ENCODE measurements at places on chromosomes 2 and 18.

- DNase-seq: no peak
Measured at GRCh38 chr2:175049661-175050060, 44.5 kb upstream of the CHN1 start.

GRCh38 chr2:200810252-200810997 lies 1.3 kb upstream of the BZW1 start:
- DNase-seq: no peak

DNA sequence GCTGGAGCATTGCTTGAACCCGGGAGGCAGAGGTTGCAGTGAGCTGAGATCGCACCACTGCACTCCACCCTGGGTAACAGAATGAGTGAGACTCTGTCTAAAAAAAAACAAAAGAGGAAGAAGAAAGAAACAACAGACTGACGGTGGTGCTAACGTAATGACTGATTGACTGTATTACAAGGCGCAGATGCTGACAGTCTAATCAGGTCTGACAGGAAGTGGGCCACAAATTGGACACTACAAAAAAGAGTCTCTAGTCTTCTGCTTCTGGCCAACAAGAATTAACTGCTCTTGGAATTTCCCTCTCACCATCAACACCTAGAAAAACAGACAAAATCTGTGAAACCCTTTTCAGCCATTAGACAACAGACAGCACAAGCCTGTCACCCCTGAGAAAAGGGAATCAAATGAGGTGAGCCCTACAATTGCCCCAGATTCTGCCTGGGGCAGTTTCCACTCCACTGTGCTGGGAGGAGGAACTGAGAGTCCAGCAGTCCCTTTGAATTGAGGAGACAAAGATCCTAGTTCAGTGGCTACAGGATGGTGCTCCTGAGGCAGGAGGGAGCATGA lies 43.3 kb downstream of the SNED1 start:
- DNase-seq: no peak

GRCh38 chr2:29837925-29838324 lies 83.5 kb downstream of the ALK start:
- DNase-seq: no peak

DNA sequence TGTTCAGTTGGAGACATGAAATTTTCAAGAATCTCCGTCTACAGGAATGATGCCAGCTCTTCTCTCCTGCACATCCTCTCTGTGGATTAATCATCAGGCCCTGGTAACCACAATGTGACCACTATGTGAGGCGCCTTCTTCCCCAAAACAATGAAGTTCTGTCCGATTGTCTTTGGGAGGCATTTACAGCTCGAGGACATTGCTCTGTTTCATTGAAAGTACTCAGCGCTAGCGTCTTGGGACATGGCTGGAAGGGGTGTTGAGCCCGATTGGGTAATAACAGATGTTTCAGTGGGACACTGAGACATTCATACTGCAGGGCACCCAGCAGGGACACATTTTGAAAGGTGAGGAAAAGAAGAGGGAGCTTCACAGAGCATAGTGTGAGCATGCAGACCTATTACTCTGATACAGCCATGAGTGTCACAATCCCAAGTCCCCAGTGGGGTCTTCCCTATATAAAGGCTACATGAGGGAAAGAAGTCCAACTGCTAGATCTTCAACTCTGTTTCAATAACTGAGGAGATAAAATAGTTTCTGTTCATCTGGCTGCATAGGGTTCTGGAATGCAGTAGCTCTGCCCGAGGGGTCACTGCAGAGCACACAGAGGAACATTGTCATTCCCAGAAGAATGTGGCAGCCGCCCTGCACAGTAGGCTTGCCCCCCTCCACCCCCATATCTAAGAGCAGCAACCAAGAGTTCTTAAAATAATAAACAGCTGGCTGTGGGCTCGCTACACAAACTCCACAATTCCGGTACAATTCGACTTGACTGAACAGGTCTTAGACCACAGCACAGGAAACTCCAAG lies 237.3 kb downstream of the OSR1 start:
- peak; percentile 91 for DNase-seq

DNA sequence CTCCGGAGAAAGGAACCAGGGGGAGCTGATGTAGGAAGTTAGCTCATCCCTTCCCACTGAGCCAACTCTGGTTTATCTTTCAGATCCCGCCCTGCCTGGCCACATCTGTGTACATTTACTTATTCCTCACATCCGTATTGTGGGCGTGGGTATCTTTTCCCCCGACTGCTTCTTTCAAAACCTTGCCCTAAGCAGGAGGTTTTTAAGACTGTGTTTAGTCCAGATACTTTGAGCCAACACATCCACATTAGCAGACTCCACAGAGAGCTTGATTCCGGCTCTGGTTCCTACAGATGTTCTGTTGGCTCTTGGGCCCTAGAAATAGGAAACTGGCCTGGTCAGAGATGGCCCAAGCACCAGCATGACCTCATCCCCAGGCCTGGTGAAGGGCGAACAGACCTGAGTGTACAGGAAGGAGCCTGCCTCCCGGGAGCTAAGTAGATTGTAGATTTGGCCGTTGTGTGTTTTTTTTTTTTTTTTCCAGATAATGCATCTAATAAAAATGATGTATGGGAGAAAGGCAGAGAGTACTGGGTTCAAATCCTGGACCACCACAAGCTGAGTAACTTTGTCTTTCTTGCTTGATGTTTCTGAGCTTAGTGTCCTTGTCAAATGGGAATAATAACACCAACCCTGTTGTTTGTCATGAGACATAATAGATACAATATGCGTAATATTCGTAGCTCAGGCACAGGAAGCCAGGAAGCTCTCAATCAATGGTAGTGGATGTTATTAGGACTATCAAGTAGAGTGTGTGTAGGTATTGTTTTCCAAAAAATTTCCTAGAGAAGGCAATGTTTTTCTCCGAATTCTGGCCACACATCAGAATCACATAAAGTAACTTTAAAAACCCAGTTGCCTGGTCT lies 92.3 kb downstream of the PRKCE start:
- no peak for DNase-seq

DNA sequence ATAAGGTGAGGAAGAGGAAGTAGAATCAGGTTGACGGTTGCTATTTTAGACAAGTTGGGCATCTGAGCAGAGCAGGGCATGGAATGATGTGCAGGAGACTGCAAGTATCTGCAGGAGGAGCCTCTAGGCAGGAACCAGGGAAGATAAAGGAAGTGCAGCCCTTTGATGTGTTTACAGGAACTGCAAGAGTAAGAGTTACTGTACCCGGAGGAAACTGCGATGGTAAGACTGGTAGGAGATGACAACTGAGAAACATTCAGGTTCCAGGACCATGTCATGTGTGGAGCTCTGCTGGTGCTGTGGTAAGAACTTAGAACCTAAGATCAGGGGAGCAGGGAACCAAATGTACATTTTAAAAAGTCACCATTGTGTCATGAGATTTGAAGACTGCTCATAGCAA lies 134.3 kb upstream of the STON1 start:
- DNase-seq: no peak

DNA sequence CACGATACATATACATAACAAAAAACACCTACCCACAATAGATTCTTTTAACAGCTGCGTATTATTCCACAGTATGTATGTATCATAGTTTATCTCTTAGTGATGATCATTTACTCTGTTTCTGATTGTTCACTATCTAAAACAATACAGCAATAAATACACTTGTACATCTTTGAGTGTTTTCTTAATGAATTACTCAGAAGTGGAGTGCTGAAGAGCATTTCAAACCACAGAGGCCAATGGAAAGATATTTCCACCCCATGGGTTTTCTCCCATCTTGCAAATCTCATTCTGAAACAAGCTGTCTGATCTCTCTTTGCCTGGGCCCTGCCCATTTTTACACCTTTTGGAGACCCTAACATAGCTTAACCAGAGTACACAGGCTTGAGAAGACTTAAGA lies 113.8 kb upstream of the KLF7 start:
- no peak for DNase-seq

DNA sequence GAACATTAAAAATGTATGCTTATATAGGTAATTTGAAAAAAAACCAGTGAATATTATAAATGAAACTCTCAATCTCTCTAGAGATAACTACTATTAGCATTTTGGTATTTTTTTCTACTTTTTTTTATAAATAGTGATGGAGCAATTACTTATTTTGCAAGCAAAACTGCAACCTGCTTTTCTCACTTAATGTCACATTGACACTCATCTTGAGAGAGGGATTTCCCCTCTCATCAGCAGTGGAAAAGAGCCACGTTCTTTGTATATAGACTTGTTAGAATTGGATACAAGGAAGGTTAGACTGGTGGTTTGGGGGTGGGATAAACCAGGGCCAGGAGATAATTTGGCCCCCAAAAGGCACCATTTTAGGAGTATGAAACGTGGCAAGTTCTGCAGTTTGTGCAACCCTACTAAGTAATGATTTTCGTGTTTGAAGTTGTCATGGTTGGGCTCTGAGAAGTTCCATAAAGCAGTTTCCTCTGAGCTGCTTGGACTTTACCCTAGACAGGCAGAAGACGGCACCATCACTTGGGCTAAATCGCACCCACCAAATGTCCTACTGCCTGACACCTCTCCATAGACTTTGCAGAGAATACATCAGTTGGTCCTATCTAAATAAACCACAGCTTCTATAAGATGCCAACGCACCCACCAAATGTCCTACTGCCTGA lies 194.0 kb downstream of the ACTR3 start:
- no peak for DNase-seq

DNA sequence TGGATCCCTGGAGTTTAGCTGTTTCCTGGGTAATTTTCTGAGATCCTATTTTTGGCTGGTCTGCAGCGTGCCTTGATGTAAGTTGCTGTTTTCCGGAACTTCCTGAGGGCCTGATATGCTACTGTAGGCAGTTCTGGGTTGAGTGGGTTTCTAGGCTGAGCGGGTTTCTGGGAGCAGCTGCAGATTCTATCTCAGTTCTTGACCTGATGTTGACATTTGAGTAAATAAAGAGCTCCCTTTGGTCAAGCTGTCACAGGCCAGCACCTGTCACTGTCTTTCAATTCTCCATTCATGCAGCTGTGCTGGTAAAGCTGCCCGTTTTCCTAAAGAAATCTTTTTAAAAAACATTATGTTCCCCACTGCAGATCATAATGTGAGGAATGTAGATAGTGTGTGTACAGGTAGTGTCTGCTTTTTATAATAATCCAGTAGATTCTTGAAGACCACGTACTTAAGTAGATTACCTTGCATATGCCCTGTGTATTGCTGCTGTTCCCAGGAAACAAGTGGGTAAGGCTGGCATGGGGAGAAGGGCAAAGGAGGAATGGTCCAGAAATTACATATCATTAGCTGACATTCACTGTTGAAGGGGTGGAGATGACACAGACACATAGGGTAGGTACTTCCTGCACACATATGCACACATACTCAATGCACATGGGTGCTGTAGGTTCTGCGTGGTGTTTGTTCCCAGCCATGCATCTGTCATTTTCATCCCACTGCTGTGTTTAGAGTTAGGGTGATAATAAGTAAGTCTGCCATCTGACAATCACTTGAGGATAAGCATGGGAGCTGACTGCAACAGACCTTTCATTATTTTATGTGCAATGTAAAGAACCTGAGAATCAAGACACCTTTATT lies 25.9 kb downstream of the CD28 start:
- DNase-seq: no peak

- DNase-seq: no peak
Measured at GRCh38 chr2:18244845-18245244, 315.6 kb downstream of the RDH14 start.

- no peak for DNase-seq
Measured at GRCh38 chr2:226131299-226131784, 668.3 kb downstream of the IRS1 start.

DNA sequence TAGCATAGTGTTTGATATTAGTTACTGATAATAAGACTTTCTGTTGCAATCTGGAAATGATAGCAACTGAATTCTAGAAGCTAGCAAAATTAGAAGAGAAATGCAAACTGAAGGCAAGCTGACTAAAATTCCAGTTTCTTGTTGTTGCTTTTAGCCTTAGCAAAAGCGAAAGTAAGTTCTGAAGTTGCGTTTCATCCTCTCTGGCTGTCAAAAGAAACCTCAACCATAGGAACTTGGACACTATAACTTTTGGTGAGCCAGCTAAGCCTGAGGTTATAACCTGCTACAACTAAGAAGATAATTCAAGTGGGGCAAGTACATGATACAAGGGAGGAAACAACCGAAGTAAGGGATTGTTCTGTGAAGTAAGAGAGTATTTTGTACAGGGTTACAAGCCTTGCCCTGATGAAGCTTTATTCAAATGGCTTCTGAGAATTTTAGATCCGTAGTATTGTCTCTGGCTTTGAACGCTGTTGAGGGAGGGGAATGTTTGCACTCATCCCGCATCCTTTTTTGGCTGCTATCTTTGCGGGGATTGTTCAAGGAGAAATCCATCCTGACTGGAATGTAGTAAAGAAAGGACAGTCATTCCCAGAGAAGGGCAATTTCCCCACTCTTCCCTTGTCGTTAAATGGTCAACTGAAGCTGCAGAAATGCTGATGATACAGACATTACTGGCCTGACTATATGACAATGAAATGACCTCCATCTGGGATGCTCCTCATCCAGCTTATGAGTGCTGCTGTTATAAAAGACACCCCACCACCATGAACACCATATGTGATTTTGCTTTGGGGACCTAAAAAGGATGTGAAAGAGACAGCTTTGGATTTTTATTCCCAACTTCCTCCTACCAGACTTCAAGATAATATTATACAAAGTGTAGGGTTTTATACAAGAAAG lies 7.0 kb upstream of the TMX3 start:
- no peak for DNase-seq

GRCh38 chr2:124039762-124040291 lies 14.7 kb downstream of the CNTNAP5 start:
- DNase-seq: no peak

DNA sequence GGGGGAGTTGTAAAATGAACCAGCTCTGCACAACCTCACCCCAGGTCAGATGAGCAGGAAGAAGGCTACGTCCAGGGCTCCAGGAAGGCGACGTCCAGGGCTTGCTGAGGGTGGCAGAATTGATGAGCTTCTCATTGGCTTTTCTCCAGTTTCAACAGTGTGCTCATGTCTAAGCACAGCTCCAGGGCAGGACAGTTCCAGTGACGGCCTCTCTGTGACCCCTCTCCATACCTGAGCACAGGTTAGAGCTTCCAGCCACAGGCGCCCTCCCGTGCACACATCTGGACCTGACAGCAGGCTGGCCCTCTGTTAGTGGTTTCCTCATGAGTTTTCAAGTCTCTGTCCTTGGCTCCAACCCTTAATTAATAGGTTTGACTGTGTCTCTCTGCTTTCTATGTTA lies 327.6 kb downstream of the ZNF516 start:
- DNase-seq: peak; percentile 73

GRCh38 chr2:104857262-104858005 lies 3.5 kb downstream of the POU3F3 start:
- DNase-seq: no peak

DNA sequence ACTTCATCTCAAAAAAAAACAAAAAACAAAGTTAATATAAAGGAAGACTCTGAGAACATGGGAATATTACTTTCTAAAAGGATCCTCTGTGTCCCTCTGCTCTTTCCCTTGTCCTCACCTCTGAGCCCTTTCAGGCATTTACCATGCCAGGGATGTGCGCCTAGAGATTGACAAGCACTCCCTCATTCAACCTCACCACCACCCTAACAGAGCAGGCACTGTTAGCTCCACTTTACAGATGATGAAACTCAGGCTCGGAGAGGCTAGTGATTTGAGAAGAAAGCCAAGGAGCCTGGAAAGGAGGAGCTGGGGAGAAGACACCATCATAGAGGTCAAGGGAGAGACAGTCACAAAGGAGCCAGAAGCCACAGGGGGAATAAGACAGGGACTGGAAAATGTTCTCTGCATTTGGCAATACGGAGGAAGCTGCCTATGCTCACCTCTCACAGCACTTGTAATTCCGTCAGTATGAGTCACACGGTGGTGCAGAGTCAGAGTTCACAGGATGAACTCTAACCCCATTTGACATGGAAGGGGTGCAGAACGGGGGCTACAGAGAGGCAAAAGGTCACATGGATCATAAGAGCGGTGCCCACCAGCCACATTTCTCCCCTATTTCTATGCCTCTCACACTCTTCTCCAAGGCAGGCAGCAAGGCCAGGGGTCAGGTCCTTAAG lies 101.8 kb upstream of the NFU1 start:
- DNase-seq: no peak
